ENCODE measurements at places on chromosomes 16 and 17.

- no peak for DNase-seq
These were observed 151.7 kb downstream of the CBLN1 start for GRCh38 chr16:49129935-49130334.

DNA sequence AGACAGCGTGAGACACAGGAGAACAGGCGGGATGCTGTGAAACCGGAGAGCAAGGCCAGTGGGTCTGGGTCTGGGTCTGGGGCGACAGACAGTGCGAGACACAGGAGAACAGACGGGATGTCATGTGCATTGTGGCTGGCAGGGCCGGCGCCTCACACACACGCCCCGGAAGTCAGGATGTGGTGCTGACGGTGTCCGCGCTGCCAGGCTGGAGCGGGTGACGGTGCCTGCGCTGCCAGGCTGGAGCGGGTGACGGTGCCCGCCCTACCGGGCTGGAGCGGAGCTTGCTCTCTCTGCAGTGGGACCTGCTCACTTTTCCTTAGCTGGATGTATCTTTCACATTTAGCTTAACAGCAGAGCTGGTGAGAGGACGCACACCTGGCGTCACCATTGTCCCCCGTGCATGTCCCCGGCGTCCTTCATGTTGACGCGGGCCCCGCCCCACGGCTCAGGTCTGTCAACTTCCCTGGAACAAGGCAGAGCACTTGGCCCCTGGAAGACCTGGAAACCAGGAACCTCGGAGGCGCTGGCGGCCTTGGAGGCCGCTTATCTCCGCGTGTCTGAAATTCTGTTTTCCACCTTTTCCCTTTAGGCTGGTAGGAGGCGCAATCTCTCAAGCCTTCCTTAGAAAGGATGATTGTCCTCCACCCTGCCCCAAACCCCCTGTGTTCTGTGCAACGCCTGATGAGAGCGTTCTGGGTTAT is 43.0 kb upstream of the ZNF750 start:
- no peak for DNase-seq

DNA sequence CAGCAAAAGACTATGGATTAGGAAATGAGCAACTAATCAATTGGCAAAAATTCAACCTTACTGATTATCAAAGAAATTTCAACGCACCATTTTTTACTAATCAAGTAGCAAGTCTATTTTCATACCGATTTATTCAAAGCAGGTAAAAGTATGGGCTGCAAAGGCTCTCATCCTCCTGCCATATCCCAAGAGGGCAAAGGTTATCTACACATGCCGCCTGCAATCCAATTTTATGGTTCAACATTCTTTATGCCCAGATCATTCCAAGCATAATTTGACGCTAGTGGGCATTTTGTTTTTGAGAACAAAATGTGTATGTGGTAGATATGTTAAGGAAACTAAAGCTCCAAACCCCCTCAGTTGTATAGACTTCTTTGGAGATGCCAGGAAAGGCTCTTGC is 270.6 kb downstream of the MAF start:
- DNase-seq: no peak

GRCh38 chr17:77036841-77037381 is 103.9 kb upstream of the SEC14L1 start:
- no peak for DNase-seq

- no peak for DNase-seq
These were observed 8.6 kb downstream of the TAF1C start for GRCh38 chr16:84178146-84178765.

DNA sequence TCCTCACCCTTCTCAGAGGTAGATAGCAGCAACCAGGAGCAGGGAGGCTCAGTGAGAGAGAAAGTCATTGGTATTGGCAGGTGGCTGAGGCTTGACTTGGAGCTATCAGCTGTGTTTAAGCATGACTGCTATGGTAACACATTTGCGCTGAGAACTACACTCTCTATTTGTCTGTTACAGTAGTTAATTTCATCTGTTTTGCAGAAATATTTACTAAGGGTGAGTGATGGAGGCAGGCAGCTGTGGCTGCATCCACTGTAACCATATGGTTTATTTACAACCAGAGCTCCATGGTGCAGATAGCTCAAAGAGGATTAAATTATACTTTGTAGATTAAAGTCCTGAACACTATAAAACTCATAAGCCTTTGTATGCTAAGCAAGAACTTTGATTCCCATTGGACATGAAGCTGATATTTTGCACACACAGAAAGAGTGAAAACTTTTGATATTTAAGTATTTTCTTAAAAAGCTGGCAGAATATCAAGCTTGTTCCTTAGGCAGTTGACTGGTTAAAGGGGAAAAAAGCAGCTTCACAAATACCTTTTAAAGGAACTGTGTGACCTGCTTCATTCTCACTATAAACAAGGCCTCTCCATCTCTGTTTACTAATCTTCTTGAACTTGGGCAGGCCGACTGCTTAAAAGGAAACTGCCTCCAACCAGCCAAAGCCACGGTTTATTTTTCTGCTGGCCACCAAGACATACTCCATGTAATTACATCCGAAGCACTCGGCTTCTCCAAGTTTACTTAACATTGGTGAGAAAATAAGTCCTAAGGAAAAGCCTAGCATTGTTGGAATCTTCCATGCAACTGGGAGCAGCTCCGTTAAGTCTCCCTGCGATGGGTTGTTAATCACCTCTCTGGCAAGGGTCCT is 299.8 kb upstream of the ZFHX3 start:
- DNase-seq: no peak

- DNase-seq: no peak
These were observed 327.9 kb downstream of the HS3ST4 start for GRCh38 chr16:26019381-26020242.

DNA sequence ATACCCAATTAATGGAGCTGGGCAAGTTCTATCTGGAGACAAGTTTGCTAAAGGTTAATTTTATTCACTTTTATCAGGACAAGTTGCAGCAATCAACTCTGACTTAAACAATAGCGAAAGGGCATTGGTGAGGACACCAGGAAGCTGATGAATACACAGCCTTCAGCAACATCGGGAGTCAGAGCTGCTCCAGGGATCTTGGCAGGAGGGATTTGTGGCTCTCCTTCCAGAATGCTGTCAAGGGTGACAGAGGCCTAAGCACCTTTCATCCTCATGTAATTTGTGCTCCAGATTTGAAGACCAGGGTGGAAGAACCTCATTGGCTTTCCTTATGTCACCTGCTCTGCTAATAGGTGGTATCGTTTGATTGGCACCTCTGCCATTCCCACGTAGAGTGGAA is 485.6 kb downstream of the NPIPA7 start:
- DNase-seq: no peak

DNA sequence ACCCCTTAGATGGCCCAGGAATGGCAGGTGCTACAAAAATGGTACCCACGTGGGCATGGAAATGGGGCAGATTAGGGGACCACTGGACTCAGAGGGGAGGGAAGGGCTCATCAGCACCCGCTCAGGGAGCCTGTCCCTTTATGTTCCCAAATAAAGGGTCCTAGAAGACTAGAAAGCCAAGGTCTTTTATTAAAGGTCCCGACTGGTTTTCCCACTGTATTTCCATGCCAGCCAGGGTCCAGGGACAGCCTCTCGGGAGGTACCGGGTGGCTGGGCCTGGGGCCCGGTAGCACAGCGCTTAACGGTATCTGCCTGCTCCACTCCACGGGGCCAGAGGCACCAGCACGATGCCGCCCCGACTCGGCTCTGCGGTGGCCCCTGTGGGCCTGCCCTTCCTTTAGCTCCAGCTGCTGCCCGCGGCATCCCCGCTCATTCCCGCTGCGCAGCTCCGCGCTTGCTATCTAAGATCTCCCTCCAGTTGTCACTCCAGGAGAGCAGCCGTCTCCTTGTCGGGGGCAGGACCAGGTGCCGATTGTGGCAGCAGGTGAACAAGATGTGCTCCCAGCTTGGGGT is 1.4 kb downstream of the NT5C start:
- no peak for DNase-seq

GRCh38 chr16:85610059-85610445 is 3.1 kb upstream of the GSE1 start:
- no peak for DNase-seq

DNA sequence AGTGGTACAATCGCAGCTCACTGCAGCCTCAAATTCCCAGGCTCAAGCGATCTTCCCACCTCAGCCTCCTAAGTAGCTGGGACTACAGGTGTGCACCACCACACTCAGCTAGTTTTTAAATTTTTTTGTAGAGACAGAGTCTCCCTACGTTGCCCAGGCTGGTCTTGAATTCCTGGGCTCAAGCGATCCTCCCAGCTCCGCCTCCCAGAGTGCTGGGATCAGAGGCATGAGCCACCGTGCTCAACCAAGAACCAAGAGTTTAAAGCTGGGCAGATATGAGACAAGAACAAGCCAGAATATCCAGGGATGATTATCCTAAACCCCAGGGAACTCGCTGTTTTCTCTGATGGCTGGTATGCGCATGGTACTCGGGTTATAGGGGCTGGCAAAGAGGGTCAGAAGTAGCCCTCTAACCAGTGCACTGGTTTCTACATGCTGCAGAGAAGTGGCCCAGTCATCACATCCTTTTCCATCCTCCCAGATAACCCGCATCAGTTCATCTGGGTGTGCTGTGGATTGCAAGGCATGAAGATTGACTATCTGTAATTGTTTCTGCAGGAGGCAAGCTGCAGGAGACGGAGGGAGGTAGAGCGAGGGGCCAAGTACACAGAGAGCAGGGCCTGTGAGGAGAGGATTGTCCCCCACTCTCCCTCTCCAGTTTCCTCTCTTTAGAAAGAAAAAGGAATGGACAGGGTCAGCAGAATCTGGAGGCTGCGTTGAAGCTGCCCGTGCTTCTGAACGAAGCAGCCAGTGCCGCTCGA is 33.6 kb upstream of the TOB1 start:
- DNase-seq: no peak

GRCh38 chr17:16417399-16417798 is 2.0 kb downstream of the TRPV2 start:
- no peak for DNase-seq

DNA sequence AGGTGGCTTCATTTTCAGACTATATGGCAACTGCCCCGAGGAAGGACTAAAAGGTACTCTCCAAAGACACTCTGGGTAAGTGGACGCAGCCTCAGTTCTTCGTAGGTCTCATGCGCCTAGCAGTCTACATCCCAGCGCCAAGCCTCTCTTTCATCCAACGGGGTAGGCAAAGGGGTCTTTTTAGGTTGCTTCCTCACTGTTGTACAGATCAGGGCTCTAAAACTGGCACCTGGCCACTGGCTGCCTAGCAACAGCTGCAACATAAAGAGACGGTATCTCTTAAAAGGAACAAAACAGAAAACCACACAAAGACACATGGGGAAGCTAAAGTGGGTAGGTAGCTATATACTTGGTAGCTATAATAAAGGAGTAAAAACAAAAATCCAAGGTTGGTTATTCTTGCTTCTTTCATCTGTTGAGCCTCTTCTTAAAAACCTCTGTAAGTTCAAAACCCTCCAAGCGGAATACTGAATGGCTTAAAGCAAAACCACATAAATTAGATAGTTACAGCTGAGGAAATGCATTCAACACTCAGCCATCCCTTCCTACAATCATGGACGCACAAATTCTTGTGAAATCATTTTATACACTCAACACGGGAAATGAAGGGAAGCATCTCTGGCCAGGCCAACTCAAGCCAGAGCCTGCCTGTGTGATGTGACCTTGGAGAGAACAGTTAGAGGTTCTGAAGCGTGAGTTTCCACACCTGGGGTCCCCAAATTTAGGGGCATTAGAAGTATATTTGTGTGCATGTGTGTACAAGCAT is 22.7 kb downstream of the CYTH1 start:
- peak; percentile 93 for DNase-seq

GRCh38 chr17:56184650-56185049 is 31.4 kb downstream of the ANKFN1 start:
- no peak for DNase-seq

DNA sequence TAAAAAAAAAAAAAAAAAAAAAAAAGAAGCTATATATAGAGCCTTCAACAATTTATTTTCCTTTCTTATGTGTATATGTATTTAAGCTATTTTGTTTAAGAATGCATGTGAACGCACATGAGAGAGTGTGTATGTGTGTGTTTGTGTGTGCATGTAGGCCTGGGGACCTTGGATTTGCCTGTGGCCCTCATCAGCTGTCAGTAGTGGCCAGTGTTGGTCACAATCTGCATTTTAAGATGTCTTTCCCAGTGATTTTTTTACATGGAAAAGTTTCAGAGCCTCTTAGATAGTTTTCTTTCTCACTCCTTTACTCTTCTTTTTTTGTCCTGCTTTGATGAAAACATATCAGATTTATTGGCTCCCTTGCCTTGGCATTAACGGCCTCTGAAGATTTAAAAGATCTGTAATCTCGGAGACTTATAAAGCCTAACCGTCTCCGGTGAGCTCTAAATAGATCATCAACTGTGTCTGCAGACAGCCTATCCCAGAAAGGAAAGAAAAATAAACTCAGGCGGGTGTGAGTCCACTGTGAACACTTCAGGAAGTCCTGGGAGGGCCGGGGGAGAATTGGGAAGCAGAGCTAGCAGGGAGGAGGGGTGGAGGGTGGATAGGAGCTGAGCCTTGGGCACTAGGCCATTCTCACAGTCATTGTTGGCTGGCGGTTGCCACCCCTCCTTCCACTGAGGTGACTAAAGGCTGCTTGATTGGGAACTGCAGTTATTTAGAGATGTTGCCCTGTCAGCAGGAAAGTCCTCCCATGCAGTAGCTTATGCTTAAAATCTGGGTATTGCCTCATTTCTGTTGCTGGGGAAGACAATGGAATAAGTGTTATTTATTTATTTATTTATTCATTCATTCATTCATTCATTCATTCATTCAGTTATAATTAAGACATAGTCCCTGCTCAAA is 86.8 kb downstream of the WWP2 start:
- no peak for DNase-seq

GRCh38 chr16:450385-450784 is 24.9 kb downstream of the RAB11FIP3 start:
- DNase-seq: no peak

DNA sequence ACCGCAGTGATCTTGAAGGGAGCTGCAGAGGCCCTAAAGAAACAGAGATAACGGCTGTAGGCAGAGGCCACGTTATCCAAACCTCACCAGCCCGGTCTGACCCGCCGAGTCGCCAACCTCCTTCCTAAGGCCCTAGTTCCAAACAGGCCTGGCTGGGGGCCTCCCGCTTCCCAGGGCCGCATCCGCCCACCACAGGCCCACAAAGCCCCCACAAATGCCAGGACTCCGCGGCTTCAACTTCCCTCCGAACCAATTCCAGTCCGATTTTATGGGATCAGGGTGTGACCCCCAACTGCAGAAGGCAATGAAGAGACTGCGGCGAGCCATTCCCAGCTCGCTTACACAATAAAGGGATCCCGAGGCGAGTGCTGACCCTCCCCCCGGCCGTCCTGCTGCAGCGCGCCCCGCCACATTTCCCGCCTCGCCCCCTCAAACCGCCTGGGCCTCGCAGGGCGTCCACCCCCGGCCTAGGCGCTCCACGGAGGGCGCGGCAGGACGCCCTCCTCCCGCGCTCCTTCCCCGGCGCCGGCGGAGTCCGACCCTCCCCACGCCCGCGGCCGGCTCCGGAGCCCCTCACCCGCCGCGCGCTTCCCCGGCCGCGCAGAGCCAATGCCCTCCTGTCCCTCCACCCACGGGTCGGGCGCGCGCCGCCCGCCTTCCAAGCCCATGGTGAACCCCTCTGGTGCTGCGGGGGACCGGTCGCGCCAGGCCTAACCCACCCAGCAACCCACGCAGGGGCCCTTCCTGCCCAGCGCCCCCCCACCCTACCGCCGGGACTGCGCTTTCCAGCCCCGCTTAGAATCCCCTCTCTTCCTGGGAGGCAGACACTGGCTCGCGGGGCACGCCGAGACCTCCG is 926 bp downstream of the MYH10 start:
- no peak for DNase-seq

- DNase-seq: peak; percentile 82
These were observed 2.9 kb downstream of the ATP6V0C start for GRCh38 chr16:2516391-2517240.
